ENCODE measurements at places on chromosomes 1 and 21.
A peak's percentile ranks its signal among the peaks of the same experiment; 100 is the strongest.

GRCh38 chr1:235399661-235400060, 32.4 kb downstream of the TBCE start:
- no peak for DNase-seq

- no peak for DNase-seq
These were observed 12.2 kb upstream of the PRXL2B start for GRCh38 chr1:2574350-2574749.

DNA sequence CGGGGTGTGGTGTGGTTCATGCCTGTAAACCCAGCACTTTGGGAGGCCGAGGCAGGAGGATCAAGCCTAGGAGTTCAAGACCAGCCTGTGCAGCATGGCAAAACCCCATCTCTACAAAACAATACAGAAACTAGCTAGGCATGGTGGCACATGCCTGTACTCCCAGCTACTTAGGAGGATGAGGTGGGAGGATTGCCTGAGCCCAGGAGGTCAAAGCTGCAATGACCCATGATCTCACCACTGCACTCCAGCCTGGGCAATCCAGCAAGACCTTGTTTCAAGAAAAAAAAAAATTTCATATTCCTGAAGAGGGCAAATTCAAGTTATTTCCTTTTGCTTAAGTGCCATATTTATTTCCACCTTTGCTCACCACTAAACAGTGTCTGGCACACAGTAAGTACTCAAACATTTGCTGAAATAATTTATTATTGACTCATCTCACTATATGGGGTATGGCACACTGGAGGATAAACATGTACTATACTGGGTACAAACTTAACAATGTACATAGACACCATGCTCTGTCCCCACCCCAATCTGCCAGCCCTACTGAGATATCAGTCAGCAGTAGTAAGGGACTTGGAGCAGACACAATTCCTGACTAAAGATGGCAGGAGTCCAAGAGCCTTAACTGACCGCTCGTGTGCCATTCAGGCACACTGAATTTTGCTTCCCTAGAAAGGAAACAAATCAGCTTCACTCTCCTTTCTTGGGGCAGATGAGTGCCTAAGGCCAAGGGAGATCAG, 15.5 kb downstream of the MEAF6 start:
- DNase-seq: no peak

DNA sequence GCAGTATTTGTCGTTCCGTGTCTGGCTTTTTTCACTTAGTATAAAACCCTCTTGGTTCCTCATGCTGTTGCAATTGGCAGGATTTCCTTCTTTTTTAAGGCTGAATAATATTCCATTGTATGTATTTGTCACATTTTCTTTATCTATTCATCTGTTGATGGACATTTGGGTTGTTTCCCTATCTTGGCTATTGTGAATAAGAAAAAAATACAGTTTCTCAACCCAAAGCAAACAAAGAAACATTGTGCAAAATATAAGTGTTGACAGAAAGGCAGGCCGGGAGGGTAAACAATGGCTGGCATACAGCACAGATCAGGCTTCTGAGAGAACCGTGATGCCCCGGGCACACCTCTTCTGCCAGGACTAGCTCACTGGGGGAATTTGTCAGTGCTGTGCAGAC, 26.9 kb downstream of the NENF start:
- no peak for DNase-seq

DNA sequence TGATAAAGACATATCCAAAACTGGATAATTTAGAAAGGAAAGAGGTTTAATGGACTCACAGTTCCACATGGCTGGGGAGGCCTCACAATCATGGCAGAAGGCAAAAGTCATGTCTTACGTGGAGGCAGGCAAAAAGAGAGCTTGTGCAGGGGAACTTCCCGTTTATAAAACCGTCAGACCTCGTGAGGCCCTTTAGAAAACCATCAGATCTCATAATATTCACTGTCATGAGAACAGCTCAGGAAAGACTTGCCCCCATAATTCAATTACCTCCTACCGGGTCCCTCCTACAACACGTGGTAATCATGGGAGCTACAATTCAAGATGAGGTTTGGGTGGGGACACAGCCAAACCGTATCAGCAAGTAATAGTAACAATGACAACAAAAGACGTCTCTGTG, 88.2 kb upstream of the SLC25A33 start:
- no peak for DNase-seq

- DNase-seq: no peak
These were observed 51.8 kb downstream of the B3GALT5 start for GRCh38 chr21:39664586-39664985.

DNA sequence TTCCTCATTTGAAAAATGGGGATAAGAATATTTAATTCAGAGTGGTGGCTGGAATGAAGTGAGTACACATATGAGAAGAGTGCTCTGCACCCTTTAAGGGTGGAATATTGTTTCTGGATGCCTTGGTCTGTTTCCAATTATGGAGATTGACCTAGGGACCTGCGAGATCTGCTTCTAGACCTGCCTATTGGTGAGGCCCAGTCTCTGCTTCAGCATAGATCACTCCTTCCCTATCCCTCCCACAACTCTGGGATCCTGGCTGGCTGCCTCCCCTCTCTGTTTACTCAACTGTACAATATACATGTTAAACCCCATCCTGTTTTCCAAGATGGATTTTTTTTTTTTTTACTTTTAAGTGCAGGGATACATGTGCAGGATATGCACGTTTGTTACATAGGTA, 6.4 kb upstream of the LDLRAD1 start:
- DNase-seq: no peak

DNA sequence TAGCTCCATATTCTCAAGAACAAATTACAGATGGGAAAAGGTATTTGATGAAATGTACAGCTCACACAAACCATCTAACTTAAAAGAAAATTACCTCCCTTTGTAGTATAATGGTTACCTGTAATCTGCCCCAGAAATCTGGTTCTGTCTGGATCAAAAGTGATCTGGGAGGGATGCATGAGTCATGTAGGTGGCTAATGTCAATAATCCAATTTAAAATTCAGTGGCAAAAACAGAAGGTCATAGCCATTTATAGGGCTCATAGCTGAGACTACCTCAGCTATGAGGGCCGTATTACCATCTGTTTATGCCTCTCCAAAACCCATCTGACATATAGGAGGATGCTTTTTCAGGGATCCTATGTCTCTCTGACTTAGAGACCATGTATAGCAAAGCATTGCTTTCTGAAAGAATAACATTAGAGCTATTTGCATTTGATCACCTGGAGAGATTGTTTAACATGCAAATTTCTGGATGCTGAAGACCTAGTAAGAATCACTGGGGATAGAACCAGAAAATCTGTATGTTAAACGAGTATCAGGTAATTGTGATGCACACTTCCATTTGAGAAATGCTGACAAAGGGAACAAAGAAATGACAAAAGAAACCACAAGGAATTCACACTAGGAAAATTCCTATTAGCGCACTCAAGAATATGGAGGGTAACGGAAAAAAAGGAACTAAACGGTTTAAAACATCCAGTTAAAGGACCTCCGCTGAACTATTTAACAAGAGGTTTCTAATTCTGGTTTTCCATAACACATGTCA, 17.6 kb downstream of the PAXBP1 start:
- DNase-seq: no peak

- no peak for DNase-seq
These were observed 16.4 kb upstream of the LRRC52 start for GRCh38 chr1:165527251-165528007.

- no peak for DNase-seq
These were observed 45.0 kb downstream of the ZBTB40 start for GRCh38 chr1:22496536-22497160.

DNA sequence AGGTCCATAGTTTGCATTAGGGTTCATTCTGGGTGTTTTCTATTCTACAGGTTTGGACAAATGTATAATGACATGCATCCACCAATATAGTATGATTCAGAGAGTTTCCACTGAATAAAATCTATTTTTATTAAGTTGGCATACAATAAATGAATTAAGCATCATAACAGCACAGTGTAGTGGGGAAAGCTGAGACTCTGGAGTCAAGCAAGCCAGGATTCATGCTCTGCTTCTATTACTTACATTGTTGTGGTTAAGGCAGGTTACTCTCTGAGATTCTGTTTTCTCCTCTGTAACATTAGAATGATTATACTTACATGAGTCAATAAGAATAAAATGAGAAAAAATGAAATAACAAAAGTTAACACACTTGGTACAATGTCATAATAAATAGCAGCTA, 131.3 kb downstream of the SLC30A10 start:
- no peak for DNase-seq

DNA sequence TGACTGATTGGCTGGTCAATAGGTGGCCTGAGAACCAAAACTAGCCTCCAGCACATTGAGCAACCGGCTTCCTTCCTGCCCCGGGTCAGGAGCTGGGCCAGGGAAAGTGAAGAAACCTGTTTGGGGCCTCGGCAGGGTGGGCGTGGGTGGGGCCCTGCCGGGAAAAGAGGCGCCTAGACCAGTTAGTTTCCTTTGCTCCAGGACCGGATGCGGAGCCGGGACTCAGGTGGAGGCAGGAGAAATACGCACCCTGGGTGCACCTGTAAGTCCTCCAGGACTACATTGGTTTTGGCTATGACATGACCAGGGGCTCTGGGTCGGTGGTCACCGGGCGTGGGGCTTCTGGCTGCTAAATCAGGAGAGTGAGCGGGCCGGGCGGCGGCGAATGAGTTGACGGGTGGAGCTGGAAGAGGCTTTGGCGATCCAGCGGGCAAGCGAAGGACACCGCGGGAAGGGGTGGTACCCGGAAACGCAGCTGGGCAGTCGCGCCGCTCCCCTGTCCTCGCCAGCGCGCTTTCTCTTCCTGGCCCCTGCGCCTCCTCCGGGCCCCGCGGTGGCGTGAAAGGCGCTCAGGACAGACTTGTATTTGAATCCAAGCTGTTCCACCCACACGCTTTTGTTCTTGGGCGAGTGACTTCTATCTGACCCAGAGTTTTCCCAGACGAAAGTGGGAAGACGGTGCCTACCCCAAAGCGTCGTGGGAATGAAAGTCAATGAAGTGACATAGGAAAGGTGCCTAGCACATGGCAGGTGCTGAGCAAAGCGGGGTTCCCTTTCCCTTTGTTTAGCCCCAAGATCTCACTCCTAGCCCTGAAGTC, 30.6 kb upstream of the JUN start:
- DNase-seq: no peak

DNA sequence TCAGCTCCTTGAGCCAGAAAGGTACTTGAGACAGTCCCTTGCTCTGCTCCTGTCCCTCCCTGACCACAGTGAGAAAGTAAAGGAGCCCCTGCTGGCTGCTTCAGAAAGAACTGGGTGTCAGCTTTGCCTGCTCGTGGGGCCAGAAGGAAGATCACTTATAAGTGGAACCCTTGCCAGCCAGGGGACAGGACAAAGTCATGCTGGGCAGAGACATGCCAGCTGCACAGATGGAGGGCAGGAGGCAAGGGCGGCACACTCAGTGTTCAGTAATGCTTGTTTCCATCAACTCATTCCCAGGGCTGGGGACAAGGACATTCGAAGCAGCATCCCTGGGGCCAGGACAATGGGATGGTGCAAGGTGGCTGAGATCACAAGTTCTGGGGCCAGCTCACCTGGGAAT, 41.8 kb downstream of the NTPCR start:
- no peak for DNase-seq

GRCh38 chr1:119731741-119732430, 20.2 kb downstream of the PHGDH start:
- no peak for DNase-seq

DNA sequence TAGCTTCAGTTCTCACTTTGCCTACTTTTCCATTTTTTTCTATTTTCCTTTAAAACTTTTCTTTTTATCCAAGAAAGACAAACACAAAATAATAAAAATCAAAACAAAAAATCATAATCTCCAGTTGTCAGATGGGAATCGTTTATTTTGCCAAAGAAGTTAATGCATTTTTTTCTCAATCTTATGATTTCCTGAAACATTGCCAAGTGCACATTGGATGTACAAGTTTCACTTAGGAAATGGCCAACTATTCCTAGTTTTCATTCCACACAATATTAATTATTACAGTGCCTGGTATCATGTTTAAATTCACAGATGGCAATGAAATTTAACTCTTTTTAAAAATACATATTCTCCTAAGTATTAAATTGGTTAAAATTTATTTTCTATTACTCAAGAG, 1050.5 kb downstream of the TTLL7 start:
- no peak for DNase-seq

DNA sequence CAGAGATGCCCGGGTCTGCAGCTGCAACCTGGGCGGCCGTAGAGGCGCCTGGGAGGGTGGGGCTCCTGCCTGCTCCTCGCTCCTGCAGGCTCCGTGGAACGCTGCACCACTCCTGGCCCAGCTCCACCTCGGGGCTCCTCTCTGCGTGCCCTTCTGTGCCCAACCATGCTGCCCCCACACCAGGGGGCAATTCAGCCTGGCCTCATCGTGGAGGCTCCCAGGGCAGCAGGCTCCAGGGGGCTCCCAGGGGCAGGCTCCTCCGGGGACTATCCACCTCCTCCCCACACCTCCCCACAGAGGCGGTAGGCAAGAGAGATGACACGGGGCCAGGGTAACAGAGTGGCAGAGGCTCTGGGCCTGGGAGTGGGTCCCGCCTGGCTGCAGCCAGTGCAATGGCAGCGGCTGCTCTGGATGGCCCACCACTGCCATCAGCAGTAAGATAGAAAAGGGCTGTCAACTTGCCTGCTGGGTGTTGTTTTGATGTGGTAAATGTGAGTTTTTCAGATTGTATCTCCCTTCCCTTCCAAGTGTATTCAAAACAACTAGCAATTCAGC, 22.4 kb upstream of the LRRC8C start:
- DNase-seq: peak; percentile 82

DNA sequence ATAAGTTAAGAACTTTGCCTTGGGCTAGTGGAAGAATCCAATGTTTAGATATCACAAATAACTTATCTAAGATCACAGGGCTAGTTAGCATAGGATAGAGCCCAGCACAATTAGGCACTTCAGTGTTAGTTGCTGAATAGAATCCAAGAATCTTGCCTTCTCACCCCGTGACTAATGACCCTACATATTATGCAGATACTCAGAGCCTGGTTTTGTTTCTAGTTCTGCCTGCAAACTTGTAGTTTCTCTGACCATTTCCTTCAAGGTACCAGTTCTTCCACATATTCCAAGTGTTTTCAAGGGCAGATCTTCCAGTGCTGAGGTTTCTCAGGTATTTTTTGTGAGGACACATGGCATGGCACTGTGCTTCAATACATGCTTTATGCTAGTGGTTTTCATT, 239.3 kb downstream of the KCNK2 start:
- DNase-seq: no peak

DNA sequence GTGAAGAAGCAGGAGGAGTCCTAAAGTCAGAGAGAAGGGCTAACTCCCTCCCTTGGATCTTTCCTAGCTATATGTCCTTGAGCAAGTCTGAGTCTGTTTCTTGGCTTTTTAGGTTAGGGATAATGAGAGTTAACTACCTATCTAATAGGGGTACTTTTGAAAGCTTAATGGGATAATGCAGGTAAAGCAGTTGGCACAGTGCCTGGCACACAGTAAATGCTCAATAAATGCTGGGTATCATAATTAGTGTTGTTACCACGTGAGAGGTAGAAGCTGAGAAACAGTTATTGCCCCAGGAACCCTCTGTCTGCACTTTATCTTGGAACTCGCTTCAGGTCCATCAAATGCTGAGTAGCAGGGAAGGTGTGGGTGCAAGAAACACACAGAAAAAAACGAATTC, 5.5 kb downstream of the LRRN2 start:
- no peak for DNase-seq

DNA sequence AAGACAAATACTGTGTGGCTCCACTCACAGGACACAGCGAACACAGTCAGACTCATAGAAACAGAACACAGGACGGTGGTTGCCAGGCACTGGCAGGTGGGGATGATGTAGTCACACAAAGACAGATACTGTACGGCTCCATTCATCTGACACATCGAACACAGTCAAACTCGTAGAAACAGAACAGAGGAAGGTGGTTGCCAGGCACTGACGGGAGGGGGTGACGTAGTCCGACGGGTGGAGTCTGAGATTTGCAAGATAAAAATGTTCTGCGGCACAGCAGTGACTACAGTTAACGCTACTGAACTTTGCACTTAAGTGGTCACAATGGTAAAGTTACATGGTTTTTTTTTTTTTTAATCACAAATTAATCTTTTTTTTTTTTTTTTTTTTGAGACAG, 18.7 kb downstream of the C21orf58 start:
- no peak for DNase-seq

All from CD8-positive, alpha-beta T cell (primary cell).